Chondrocyte (in vitro differentiated cells): ENCODE measurements at places on chromosomes 11 and 22.

DNA sequence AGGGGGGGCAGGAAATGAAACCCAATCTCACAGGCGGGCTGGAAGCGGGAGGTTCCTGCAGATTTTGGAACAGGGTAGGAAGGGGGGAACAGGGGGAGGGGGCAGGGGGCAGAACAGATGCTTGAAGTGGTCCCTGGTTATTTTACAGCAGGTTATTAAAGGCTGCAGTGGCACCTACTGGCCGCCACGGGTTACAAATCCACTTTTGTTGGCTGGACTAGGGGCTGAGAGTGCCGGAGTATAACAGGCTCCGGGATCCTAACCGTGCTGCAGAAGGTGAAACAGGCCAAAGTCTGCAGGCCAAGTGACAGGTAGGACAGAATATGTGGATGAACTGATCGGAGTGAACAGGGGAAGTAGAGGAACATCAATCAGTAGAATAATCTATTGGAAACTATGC lies 2.5 kb downstream of the ROBO3 start:
- DNase-seq = no peak

DNA sequence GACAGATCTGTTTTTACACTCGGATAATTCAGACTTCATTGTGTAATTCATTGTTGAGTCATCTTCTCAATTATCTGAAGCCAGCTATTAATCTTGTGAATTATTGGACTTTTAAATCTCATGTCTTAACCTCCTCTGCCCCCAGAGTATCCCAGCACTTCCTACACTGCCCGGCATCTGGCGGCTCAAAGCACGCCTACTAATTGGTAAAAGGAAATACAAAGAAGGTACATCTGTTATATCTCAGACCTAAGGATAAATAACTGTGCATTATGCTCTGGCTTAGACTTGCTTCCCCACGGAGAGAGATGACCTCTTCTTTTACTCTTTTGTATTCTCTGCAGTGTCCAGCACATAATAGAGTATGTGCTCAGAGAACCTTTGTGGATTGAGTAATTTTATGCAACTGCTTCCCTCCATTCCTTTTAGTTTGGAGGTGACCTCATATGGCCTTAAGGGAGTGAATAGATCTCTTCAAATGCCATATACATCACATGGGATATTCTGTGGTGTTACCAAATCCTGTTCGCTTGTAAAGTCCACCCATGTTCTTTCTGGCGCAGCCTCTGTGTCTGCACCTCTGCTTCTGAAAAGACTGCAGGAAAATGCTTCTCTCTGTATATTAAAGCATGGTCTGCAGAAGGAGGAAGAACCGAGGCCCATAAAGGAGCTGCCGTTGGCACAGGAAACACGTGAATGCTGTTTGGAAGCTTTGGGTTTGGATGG lies 125.6 kb upstream of the SORL1-AS1 start:
- DNase-seq = no peak

- no peak for DNase-seq
Observed at GRCh38 chr11:31802609-31802989, 8.5 kb downstream of the PAX6 start.

DNA sequence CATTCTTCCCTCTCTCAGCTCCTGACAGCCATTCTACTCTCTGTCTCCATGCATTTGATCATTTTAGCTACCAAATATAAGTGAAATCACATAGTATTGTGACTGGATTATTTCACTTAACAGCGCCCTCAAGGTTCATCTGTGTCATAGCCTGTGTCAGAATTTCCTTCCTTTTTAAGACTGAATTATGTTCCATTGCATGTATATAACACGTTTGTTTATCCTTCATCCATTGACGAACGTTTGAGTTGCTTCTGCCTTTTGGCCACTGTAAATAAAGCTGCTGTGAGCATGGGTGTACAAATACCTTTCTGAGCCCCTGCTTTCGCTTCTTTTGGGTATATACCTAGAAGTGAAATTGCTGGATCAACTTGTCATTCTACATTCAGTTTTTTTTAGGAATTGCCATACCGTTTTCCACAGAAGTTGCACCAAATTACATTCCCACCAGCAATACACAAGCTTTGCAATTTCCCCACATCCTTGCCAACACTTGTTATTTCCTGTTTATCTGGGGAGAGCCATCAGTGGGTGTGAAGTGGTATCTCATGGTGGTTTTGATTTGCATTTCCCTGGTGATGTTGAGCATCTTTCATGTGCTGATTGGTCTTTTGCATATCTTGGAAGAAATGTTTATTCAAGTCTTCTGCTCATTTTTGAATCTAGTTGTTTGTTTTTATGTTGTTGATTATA lies 17.5 kb downstream of the GLB1L2 start:
- no peak for DNase-seq

DNA sequence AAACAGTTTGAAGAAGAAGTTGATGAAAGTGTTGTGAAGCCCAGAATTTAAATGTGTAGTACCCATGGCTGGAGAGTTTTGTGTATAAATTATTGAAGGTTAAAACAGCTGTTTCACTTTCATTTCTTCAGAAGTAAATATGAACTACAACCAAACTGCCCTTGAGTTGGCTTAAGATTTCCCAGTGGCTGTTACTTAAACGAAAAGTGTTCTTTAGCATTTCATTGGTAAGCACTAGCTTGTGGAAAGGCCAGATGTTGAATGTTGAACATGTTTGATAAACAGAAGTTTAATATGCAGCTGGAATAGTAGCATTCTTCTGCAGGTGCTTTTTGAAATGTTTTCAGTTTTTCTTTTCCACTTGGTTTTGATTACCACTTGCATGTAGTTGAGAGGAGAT lies 83.2 kb upstream of the TNRC6B start:
- no peak for DNase-seq

- no peak for DNase-seq
Observed at GRCh38 chr11:27418356-27418755, 54.2 kb downstream of the LGR4 start.

- DNase-seq = peak; percentile 86
Observed at GRCh38 chr22:50221410-50222300, 20.8 kb downstream of the SELENOO start.

GRCh38 chr11:78520230-78520629 lies 54.4 kb downstream of the NARS2 start:
- no peak for DNase-seq

- DNase-seq = no peak
Observed at GRCh38 chr11:87020336-87020735, 17.4 kb upstream of the TMEM135 start.

DNA sequence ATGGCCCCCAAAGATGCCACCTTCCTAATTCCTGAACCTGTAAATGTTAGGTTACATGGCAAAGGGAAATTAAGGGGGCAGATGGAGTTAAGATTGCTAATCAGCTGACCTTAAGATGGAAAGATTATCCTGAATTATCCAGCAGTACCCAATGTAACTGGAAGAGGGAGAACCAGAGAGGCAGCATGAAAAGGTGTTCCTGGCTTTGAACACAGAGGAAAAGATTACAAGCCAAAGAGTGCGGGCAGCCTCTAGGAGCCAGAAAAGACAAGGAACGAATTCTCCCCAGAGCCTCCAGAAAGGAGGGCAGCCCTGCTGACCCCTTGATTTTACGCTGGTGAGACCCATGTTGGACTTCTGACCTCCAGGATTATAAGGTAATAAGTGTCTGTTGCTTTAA lies 15.1 kb upstream of the THRSP start:
- DNase-seq = no peak

GRCh38 chr22:33835265-33835664 lies 85.0 kb downstream of the LARGE1 start:
- DNase-seq = no peak

DNA sequence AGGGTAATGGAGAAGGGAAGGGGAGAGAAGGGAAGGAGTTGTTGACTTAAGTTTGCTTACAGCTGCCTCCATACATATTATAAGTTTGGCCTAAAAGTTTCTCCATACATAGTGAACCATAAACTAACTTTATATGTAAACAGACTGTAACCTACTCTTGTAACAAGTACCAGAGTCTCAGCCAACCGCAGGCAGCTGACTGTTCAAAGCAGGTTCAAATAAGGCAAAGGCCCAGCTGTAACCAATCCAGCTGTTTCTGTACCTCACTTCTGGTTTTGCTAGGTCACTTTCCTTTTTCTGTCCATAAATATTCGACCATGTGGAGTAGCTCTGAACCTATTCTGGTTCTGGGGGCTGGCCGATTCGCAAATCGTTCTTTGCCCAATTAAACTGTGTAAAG lies 591.2 kb downstream of the INSC start:
- no peak for DNase-seq

- no peak for DNase-seq
Observed at GRCh38 chr11:28702450-28702790, 594.2 kb downstream of the METTL15 start.

GRCh38 chr11:22728600-22729389 lies 62.4 kb downstream of the GAS2 start:
- DNase-seq = no peak

DNA sequence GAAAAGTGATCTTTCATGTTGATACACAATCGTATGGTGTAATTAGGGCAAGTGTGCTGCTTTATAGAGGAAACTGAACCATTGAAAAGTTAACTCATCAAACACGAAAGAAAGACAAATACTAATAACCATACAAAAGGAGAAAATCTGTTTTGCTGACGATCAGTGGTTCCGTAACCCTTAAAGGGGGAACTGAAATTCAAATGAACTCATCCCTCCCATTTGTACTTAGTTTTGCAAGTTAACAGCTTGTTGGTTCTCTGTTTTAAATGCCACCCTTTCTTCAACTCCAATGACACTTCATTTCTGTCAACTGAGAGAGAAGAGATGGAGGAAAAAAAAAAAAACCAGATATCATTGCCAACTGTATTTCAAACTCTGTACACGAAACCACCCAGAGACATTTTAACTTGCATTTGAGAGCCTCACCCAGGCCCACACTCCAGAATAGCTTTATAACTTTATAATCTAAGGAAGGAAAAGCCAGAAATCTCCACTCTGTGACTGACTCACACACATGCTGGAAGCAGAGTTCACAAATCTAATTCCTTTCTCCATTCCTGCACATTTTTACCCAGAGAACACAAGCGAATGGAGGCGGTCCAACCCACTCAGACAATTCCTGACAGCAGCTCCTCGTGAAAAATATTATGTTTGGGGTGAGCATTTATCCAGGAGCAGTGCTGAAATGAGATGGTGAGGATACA lies 17.4 kb upstream of the CSNK2A3 start:
- no peak for DNase-seq

GRCh38 chr11:76767659-76768058 lies 15.5 kb upstream of the TSKU start:
- DNase-seq = peak; percentile 48

- no peak for DNase-seq
Observed at GRCh38 chr11:67002921-67003411, 20.0 kb upstream of the SYT12 start.

DNA sequence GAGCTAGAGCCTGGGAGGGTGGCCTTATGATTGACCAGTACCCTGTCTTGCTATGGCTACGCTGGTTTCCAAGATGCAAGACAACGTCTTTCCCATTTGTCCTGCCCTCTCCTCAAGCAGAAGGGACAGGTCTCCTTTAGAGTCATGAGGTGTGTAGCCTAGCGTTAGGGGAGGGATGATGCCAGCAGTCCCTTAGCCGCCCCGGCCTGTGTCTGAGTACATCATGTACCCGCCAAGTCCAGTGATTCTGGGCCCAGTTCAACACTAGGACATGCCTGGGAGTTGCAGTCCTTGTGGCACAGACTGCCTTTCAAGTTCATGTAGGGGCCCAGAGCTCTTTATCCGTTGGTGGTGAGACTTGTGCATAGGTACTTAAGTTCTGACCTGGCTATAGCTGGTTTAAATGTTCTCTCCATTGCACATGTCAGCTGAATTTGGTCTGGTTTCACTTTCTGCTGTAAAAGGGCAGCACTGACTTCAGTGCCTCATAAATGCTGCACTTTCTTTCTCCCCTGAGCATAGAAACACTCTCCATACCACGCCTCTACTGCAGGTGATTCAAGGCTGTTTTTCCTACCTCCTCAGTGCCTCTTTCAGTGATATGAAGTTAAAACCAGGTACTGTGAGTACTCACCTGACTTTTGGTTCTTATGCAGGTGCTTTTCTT lies 151.1 kb downstream of the METTL15 start:
- no peak for DNase-seq

- no peak for DNase-seq
Observed at GRCh38 chr11:45713573-45713972, 48.2 kb upstream of the CHST1 start.

GRCh38 chr11:94662065-94662779 lies 95.1 kb downstream of the PIWIL4 start:
- DNase-seq = no peak

GRCh38 chr11:84164728-84165127 lies 878.6 kb upstream of the CCDC90B start:
- DNase-seq = no peak

DNA sequence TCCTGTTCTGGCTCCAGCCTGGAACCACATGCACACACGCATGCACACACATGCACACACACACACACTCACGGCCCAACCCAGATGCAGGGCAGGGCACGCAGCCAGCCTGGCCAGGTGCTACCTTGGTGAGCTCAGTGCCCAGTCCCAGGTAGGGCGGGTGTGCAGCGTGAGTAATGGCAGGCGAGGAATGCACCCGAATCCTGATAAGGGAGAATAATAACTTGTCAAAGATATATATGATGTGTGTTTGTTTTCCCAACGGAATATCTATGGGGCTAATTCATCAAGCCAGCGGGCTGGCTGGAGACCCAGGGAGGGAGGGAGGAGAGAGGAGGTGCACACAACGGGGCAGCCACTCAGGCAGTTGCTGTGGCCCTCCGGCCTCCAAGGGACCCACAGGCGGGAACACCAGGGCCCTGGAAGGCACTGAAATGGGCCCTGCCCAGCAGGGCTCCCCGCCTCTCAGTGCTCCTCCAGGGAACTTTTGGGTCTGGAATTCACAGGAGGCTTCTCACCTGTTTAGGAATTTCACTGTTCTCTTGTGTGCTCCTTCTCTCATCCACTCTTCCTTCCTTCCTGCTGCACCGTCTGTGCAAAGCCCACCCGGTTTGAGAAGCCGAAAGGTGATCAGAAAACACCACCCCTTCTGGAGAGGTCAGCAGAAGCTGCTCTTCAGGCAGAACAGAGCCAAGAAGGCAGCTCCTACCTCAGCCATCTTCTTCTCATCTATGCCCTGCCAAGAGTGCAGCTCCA lies 79.0 kb downstream of the BUD13 start:
- DNase-seq = peak; percentile 66

GRCh38 chr11:118115048-118115447 lies 28.3 kb upstream of the SMIM35 start:
- no peak for DNase-seq

DNA sequence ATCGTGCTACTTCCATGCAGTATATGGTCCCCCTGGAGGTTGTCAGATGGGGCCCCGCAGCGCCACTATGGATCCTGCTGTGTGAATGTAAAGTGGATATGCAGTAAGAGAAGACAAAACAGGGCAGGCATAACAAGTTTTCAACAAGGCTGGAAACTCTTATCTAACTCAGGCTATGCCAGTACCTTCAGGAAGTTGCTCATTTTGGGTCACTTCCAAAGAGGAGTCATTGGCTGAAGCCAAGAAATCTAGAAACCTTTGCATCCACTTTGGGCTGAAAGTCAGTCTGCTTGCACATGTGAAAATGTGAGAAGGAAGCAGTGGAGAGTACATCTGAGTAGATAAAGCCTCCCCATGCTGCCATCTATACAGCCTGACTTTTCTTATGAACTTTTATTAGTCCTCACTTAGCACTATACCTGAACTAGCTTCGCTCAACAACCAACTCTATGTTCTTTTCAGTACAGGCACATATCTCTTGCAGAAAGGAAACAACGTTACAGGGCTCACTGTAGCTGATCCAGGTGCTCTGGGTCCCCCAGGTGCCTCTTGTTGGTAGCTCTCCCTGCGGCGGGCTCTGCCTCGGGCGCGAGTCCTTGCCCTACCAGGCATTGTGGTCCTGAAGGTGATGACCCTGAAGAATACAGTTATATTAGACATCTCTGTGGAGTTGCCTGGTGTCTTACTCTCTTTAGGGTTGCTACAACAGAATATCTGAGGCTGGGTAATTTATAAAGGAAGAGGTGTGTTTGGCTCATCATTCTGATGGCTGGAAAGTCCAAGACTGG lies 12.4 kb downstream of the PIWIL3 start:
- no peak for DNase-seq
